ENCODE measurements at places on chromosomes 7 and 10. TPM values are rescaled to one million over a fixed set of nuclear protein-coding genes. Genes with fewer than 3 reads are reported as not detected.

The ZNF485 gene
- total RNA-seq: 0.98 TPM

The SH3PXD2A gene
- 18.2 TPM for total RNA-seq

The ARHGAP12 gene
- 24.1 TPM for total RNA-seq

The PITRM1 gene
- total RNA-seq: 68.3 TPM

The CC2D2B gene
- total RNA-seq: 0.98 TPM

The VWA2 gene
- total RNA-seq: not detected
